ENCODE measurements at places on chromosomes 2 and 18.

- no peak for DNase-seq
Observed at GRCh38 chr2:177195194-177195593, 17.4 kb upstream of the HNRNPA3 start.

DNA sequence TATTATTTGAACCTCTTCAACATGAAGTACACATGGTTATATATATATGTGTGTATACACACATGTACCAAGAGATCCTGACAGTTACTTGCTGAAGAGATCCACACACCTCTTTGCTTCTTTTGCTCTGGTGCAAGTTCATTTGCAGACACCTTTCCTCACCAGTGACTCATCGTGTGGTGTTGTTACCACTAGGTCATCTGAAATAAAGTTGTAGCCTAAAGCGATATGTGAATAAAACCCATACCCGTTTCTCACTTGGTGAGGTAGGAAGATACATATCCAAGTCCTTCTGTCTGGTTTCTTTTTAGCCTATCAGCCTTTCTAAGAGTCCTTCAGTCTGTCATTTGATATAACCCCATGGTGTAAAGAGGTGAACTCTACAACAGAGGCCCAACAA is 379.4 kb upstream of the RAB12 start:
- DNase-seq, result no peak

DNA sequence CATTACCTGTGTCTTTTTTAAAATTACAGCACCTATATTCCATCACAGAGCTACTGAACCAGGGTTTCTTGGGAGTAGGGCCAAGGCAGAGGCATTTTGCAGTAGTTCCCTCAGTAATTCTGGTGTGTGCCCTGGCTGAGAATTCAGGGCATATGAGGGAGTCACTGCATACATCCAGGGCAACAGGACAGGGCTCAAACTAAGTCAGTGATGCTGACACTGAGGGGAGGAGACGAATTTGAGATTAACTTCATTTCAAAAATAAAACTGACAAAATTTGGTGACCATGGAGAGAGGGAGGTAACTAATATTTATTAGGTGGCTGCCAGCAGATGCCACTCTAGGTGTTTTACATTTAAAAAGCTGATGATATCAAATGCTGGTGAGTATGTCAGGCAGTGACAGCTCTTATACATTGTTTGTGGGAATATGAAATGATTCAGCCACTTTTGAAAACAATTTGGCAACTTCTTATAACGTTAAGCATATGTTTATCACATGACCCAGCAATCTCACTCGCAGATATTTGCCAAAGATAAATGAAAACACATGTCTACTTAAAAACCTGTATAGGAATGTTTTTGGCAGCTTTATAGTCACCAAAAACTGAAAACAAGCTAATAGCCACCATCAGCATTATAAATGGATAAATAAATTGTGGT is 20.3 kb downstream of the STRADB start:
- no peak for DNase-seq

DNA sequence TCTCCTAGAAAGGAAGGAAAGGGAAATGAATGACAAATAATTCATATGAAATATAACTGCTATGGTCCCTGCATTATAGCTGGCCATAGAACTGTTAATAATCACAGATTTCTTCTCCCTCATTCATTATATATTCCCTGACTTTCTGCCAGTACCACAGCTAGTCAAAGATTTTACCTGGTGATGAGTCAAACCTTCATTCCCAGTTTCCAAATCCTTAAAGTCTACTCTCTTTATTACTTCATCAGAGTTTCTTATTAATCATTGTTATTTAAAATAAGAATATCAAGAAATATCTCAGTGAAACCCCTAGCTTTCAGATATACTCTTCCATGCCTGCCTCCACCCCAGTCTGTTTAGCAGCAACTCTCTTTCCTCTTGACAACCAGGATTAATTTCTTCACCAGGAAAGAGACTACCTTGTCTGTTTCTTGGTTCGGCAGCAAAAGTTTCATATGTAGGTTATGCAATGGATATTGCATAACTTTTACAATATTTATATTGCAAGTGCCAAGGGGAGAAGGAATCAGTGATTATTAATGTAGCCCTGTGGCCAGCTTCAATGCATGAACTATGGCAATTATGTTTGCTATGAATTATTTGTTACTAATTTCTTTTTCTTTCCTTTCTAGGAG is 533.8 kb downstream of the FBXO15 start:
- DNase-seq, result no peak

DNA sequence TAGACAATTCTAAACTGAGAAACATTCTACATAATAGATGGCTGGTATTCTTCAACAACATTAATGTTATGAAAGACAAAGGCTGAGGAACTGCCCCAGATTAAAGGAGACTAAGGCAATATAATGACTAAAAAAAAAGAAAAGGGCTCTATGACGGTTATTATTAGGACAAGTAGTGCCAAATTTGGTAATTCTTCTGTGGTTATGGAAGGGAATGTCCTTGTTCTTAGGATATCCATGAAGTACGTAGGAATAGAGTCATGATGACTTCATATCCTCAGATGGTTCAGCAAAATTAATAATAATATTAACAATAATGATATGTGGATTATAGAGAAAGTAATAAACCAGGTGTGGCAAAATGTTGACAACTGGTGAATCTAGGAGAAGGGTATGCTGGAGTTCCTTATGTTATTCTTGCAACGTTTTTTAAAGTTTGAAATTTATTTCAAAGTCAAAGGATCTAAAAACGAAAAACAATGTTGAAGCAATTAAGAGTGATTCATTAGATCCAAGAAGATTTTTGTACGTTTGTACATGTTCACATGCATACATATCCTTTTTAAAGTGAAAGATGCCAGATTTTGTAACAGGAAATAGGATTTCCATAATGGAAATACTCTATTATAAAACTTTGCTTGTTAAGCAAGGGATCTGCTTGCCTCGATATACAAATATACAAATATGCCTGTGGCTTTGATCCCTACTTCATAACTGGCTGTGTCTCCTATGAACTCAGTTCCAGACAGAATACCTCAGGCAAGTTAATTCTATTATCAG is 27.7 kb upstream of the STRN start:
- no peak for DNase-seq

Measured in stimulated activated CD4-positive, alpha-beta T cell treated with anti-CD3 and anti-CD28 coated beads, Interleukin-1b, Interleukin-23, amount 100 ng/mL, for 1 hour (primary cell).